ENCODE measurements at places on chromosomes 2 and 18.

- no peak for DNase-seq
These were observed 74.1 kb upstream of the SMAD7 start for GRCh38 chr18:49024804-49025421.

GRCh38 chr18:54813977-54814565, 14.2 kb upstream of the RAB27B start:
- no peak for DNase-seq

DNA sequence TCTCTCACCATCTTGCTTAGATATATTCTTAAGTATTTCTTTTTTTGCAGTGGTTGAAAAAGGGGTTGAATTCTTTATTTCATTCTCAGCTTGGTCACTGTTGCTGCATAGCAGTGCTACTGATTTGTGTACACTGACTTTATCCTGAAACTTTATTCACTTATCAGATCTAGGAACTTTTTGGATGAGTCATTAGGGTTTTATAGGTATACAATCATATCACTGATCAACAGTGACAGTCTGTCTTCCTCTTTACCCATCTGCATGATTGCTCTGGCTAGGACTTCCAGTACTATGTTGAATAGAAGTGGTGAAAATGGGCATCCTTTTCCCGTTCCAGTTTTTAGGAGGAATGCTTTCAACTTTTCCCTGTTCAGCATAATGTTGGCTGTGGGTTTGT, 6.5 kb downstream of the STARD6 start:
- DNase-seq = no peak

- no peak for DNase-seq
These were observed 352 bp upstream of the HOXD9 start for GRCh38 chr2:176122052-176122682.

DNA sequence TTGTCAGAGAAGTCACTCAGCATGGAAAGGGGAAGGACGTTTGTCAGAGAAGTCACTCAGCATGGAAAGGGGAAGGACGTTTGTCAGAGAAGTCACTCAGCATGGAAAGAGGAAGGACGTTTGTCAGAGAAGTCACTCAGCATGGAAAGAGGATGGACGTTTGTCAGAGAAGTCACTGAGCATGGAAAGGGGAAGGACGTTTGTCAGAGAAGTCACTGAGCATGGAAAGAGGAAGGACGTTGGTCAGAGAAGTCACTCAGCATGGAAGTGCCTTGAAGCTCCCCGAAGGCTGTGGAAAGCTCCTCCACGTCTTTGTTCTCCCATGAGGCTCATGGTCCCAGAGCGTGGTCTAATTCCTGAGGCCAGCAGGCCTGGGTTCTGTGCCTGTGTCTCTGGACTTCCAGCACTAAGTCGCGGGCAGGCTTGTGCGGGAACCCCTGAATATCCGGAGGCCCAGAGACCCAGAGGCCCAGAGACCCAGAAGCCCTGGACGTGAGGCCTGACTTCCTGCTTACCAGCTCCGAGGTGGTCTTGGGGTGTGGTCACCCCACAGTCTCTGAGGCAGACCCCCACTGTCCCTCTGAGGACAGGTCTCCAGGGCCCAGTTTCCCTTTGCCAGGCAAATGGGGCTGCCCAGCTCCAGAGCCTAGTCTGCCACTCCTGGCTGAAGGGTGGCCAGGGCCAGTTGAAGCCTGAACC, 70.4 kb upstream of the TWIST2 start:
- DNase-seq = no peak
